ENCODE measurements at places on chromosomes 11 and 22.
A peak's percentile ranks its signal among the peaks of the same experiment; 100 is the strongest.

GRCh38 chr11:70402685-70403084, 4.4 kb downstream of the CTTN start:
- DNase-seq, result peak; percentile 23

GRCh38 chr11:92911478-92911877, 58.0 kb upstream of the MTNR1B start:
- DNase-seq, result no peak

DNA sequence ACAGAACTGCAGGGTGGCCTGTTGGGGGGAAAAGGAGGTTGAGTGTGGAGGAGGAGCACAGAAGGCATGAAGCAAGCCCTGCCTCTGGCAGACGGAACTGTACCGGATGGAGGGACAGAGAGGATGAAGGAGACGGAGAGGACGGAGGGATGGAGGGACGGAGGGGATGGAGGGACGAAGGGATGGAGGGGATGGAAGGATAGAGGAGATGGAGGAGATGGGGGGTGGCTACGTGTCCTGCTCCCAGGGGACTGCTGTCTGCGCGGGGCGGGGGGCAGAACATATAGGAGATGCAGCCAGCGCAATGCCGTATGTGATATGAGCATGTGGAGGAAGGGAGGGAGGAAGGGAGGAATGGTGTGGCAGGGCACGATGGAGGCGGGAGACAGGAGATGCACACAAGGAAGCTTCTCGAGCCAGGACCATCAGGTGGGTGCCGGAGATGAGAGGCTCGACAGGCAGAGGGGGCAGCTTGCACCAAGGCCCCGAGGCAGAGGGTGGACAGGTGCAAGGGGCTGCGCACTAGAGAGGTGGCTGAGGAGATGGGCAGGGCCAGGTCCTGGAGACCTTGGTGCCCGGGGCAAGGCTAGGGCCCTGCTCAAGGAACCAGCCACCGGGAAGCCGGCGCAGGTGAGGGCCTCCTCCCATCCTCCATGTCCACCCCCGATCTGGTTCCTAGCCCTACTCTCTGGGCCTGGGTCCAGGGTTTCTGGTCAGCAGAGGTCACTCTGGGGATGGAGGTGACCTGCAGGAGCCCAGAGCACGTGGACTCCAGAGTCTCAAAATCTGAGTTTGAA, 25.3 kb downstream of the MAFF start:
- DNase-seq, result no peak

- no peak for DNase-seq
Measured at GRCh38 chr22:39176143-39176713, 23.7 kb upstream of the CBX7 start.

DNA sequence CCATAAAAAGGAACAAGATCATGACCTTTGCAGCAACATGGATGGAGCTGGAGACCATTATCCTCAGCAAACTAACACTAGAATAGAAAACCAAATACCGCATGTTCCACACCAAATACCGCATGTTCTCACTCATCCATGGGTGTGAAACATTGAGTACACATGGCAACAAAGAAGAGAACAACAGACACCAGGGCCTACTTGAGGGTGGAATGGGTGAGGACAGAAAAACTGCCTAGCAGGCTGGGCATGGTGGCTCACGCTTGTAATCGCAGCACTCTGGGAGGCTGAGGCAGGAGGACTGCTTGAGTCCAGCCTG, 12.3 kb downstream of the EHD1 start:
- no peak for DNase-seq

GRCh38 chr11:4821021-4821420, at the start of gene OR51F2:
TSS of gene OR51F2 (plus strand) at chr11:4821321. CDS start at chr11:4821422, 101 bp downstream.
- DNase-seq, result no peak

GRCh38 chr11:79013509-79013908, 427.3 kb downstream of the TENM4 start:
- DNase-seq, result no peak

Measured in inflammatory macrophage treated with lipopolysaccharide for 4 hours (primary cell).